ACHN (cell line): ENCODE measurements at places on chromosomes 11 and 22.

DNA sequence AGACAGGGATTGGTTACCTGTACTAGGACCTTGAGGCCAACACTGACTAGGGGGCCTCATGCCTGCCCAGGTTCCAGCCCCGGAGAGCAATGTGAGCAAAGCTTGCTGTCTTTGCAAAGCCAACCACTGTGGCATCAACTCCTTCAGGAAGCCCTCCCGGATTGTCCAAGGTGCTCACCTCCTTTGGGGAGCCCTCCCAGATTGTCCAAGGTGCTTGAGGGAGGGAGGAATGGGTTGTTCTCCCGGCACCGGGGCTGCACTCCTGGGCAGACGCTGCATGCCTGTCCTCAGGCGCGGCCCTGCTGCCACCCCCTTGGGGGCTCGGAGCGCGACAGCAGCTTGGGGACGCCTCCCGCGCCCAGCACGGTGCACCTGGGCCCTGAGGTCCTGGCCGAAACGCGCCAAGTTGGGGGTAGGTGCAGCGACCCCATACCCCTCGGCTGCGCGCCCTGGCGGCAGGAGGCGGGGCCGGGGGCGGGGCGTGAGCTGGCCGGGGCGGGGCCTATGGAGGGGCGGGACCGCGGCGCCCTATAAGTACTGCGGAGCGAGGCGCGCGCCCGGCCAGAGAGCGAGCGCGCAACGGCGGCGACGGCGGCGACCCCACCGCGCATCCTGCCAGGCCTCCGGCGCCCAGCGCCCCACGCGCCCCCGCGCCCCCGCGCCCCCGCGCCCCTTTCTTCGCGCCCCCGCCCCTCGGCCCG lies at the start of gene CD81:
Gene CD81, plus strand, starts transcription at position 560 of the 701 bp plus-strand sequence. CDS start 240 bp downstream, outside the sequence.
- DNase-seq = peak; percentile 25

GRCh38 chr22:37161443-37161842 lies 11.7 kb upstream of the IL2RB start:
- DNase-seq = no peak

- DNase-seq = no peak
Observed at GRCh38 chr11:108732395-108732794, 67.5 kb downstream of the DDX10 start.

- DNase-seq = no peak
Observed at GRCh38 chr11:46594374-46594700, 514 bp upstream of the AMBRA1 start.

GRCh38 chr22:37187891-37188761 lies at the start of gene C1QTNF6:
Gene C1QTNF6, minus strand, starts transcription at chr22:37188247. Its CDS starts 34 bp downstream, at chr22:37188213.
- peak; percentile 75 for DNase-seq

- DNase-seq = peak; percentile 10
Observed at GRCh38 chr11:110249066-110249465, 47.3 kb downstream of the RDX start.

DNA sequence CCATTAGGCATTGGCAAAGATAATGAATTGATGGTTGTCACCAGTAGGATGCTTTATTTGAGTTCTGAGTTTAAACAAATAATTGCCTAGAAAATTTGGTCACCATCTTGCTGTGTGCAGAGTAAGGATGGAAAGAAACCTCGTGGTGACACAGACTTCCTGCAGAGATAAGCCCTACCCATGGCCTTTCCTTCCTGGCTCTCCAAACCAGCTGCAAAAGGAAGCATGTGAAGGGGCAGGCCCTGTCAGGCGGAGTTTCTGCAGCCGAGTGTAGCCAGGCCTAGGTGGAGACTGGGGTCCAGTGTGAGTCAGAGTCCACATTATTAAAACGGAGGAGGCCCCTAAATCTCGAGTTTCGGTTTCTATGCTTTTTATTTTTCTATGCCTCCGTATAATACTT lies 83.1 kb upstream of the ADSL start:
- DNase-seq = no peak

GRCh38 chr11:58762284-58763119 lies 30.8 kb upstream of the GLYAT start:
- no peak for DNase-seq

GRCh38 chr22:33757802-33758483 lies 162.3 kb downstream of the LARGE1 start:
- DNase-seq = no peak

GRCh38 chr11:82843057-82843795 lies 57.0 kb downstream of the PRCP start:
- DNase-seq = no peak

DNA sequence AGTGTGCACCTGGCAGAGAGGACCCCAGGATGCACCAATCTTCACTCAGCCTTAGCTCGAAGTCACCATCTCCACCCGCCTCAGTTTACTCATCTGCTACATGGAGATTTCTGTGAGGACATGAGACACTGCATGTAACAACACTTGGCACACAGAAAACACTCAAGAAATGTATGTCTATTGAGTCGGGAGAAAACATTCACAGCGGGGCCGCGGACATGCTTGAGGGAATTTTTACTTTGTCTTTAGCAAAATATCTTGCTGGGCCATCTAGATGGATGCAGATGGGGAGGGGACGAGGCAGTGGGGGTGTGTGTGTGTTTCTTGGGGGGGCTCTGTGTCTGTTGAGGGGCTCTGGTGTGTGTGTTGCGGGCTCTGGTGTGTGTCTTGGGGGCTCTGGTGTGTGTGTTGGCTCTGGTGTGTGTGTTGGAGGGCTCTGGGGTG lies 28.4 kb upstream of the RFPL3 start:
- DNase-seq = no peak

GRCh38 chr11:122749005-122749687 lies 89.2 kb upstream of the CRTAM start:
- DNase-seq = peak; percentile 7

GRCh38 chr11:103007521-103007920 lies 52.0 kb upstream of the MMP13 start:
- DNase-seq = no peak

DNA sequence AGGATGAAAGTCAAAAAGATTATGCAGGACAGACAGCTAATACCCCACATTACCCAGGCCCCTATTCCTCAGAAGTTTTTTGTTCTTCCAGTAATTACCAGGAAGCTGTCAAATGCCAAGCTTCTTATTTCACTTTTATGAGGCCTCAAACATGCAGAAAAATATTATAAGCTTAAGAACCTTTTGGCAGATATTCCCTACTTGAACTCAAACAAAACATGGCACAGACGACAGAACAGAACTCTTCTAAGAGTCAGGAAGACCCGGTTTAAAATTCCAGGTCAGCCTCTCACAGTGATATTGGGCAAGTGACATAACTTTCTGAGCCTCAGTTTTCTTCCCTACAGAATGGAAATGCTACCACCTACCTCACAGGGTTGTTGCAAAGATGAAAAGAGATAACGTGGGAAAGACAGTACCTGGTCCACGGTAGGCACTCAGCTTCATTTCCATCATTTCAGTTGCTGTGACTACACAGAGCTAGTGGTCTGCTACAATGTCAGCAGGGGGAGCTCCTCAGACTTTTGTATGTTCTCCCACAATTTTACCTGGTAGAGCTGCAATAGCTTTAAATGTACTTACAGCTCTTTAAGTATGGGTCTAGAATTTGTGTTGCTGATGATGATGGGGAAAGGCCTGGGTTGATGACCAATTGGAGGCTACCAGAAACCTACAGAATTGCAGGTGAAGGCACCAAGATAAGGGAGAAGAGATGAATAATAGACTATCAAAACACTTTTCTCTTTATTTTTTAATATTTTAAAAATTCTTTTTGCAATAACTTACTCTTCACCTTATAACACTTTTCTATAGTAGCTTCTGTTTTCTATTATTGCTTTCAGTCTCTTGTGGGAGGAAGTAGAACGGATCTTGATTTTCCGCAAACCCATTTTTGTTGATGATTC lies 98.3 kb upstream of the CHRM4 start:
- peak; percentile 55 for DNase-seq

GRCh38 chr11:26014456-26015115 lies 317.3 kb upstream of the ANO3 start:
- DNase-seq = no peak

DNA sequence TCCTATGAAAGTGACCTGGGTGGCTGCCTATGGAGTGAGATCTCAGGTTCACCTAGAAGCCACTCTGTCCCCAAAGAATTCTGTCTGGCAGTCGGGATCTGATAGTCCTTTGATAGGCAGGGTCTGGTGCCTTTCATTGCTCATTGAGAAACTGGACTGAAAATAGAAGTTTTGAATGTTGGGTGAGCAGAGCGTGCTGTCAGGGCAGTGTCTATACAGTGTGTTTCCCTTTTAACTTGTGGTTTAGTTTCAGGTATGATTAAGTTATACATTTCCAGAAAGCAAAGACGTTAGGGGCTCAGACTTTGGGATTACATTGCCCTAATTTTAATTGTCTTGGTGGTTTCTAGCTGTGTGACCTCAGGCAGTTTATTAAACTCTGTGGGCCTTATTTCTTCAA lies 111.3 kb upstream of the PAX6 start:
- no peak for DNase-seq

- DNase-seq = peak; percentile 42
Observed at GRCh38 chr11:22976146-22976545, 115.9 kb upstream of the CCDC179 start.

DNA sequence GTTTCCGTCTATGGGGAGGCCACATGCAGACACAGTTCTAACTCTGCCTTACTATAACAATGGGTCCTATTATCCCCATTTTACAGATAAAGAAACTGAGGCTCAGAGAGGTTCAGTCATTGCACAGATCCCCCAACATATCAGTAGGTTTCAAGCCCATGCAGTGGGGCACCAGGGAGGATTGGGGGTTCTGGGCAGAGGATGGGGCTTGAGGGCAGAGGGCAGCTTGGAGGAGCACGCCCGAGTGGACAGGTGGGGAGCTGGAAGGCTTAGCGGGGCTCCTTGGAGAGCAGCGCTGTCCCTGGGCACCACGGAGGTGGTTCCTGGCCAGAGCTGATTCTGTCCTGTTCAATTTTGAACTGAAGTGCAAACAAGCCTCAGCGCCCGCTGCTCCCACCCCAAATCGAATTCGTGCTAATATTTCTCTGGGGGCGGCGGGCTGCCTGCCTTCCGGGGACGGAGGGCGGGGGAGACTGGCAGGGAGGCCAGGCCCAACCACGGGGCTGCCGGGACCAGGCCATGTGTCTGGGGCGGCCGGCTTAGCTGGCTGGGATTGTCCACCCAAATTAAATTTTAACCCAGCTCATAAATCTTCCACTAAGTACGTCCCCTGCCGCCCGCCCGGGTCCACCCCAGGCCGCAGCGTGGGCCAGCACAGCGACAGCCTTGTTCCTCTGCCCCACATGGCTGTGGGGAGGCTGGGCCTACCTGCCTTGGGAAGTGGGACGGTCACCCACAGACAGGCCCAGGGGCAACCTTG lies 49.4 kb downstream of the FLRT1 start:
- peak; percentile 72 for DNase-seq

DNA sequence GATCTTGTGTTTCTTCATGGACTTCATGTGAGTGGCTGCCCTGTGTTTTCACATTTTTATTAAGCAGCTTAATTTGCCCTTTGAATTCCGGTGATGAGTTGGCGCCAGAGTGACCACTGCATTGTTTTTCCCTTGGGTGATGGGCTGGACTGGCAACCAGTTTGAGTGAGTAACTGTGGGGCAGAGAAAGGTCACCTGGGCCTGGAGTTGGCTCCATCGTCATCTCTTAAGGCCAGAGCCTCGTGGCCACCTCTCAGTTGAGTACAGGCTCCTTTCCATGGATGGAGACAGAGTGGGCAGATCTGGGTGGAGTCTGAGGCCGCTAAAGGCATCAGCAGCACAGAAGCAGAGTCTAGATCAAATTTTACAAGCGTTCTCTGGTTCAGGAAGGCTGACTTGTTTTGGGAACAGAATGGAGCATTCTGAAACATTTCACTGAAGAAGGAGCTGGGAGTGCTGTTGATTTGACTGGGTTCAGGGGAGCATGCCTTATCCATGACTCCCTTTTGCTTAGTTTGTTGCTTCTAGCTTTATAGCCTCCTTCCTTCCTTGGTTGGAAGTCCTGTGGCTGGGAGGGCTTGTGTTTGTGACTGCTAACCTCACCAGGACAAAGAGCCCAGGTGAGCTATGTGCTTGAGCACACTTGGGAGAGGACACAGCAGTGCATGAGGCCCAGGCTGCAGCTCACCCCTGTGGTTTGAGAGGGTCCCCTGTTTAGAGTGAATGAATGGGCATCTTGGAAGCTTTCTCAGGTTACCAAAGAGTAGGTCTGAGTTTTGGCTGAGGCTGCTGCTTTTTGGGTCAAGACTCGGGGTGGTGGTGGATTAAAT lies 7.8 kb downstream of the BCR start:
- DNase-seq = no peak

DNA sequence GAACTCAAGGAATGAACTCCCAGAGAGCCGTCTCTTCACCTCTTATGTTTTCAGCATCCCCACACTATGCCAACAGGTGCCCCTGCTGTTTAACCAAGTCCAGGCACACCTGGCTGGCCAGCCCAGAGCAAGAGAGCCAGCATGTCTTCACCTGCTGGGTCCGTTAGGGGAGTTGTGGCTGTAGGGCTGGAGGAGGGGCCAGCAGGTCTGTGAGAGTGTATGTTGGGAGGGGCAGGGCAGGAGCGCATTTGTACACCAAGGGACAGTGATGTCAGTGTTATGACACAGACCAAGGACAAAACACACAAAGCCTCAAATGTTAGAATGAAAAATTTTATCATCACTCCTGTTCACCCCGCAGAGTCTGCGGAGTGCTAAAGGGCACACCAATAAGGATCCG lies 5.8 kb downstream of the PATZ1 start:
- no peak for DNase-seq

DNA sequence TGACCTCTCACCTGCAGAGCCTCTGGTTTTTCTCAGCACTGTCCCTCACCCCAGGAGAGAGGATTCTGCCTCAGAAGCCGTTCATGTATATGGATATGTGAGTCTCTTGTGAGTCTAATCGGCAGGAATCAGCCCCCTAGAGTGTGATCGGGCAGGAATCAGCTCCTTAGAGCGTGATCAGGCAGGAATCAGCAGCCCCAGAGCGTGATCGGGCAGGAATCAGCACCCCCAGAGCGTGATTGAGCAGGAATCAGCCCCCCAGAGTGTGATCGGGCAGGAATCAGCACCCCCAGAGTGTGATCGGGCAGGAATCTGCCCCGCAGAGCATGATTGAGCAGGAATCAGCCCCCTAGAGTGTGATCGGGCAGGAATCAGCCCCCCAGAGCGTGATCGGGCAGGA lies 80.0 kb upstream of the EIF3D start:
- DNase-seq = no peak

DNA sequence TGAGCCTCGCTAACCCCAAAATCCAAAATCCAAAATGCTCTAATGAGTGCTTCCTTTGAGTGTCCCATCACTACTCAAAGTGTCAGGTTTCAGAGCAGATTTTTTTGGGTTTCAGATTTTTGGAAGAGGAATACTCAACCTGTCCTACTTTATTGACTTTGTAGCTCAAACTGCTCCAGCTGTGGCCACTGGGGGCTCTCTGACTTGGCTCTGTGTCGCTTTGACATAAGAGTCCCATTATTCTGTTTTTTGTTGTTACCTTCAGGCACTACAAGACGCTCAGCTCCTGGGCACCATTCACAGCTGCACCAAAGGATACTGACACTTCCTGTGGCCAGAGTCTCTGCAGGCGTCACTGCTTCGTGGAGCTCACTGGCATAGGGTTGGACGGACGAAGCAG lies 41.1 kb downstream of the PHF21B start:
- DNase-seq = no peak

GRCh38 chr22:48432781-48433518 lies 1394.7 kb downstream of the BRD1 start:
- no peak for DNase-seq
